ENCODE measurements at places on chromosomes 7 and 10. TPM values are rescaled to one million over a fixed set of nuclear protein-coding genes. Genes with fewer than 3 reads are reported as not detected.

Gene AGR2
- total RNA-seq: not detected

Gene TMUB1
- 59.3 TPM for total RNA-seq

Gene IL6
- total RNA-seq: not detected

Gene UROS
- 50.1 TPM for total RNA-seq

DNA sequence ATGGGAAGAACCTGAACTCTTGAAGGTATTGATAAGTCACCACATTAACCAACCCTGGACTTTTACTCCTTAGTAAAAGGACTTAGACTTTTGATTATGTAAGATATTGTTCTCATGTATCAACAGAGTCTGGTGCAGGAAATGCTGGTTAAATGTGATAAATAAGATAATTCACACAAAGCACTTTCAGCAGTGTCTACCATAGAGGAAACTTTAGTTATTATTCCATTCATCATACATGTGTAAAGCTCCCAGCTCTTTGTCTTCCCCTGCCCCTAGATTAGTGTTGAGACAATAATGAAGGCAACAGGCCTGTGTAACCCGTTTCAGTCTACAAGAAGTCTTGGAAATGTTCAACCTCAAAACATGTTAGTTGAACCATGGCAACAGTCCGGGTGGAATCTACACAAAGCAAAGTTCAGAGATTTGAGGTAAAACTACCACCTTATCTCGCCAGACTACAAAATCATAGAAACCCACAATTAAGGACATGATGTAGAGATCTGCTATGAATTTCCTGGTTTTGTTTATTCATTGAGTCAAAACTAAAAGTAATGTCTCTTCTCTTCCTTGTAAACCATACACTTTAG lies 109.9 kb upstream of the ADO start:
- peaks cover 43% of the 10 kb centered on the region for H3K4me1 ChIP-seq
- H3K36me3 ChIP-seq: peaks cover 12% of the 10 kb centered on the region
- H3K27me3 ChIP-seq: no peaks in the 10 kb centered on the region
- no peak overlapping the region for H3K27ac ChIP-seq
- no peak for DNase-seq

DNA sequence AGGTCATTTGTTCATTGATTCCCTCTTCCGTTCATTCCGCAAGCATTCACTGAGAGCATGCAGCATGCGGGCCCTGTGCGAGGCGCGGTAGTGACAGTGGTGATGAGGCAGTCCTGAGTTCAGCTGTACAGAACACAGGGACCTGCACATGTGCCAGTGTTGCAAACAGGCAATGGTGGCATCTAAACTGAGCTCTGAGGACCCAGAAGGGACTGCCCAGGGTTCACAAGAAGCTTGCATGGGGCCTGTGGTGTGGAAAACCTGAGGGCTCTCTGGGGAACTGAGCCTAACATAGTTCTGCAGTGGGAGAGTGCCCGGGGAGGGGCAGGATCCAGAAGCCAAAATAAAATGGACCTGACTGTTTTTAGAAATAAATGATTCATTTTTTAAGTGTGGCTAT lies 13.2 kb downstream of the ZNF488 start:
- H3K36me3 ChIP-seq: no peaks in the 10 kb centered on the region
- H3K27ac ChIP-seq: no peak overlapping the region
- DNase-seq: no peak
- no peaks in the 10 kb centered on the region for H3K4me1 ChIP-seq
- H3K4me3 ChIP-seq: no peak overlapping the region

All from activated naive CD8-positive, alpha-beta T cell treated with anti-CD3 and anti-CD28 coated beads for 36 hours (primary cell).